Endothelial cell (in vitro differentiated cells): ENCODE measurements at places on chromosomes 12 and 14.

DNA sequence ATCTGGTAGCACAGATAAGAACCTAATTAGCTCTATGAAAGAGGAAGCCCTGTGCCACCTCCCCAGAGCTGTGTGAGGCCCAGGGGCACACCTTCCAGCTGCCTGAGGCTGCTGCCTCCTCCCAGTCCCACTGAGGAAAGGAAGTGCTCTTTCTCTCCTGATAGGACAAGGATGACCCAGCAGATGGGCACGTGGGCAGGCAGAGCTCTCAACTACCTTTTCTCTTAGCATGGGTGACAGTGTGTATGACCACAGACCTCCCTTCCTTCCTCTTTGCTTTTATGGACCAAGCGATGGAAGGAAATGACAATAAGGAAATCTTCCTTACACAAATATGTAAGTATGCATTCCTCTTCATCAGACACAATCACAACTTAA is 127.6 kb upstream of the AMIGO2 start:
- no peak for DNase-seq

DNA sequence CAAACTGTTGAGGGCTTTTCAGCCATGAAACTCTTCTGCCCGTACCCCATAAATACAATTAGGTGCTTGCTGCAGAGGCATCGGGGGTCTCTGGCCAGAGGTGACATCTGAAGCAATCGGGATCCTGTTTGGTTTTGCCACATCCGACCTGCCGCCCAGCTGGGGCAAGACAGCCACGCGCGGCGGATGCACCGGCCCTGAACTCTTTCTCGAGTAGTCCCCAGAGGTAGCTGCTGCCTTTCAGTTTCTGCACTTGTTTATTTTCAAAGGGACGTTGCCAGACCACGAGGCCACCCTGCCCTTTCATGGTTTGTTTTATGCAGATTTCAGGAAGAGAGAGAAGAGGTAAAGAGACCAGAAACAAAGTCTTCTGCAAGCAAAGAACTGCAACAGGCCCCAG is 10.6 kb upstream of the MLXIP start:
- no peak for DNase-seq

DNA sequence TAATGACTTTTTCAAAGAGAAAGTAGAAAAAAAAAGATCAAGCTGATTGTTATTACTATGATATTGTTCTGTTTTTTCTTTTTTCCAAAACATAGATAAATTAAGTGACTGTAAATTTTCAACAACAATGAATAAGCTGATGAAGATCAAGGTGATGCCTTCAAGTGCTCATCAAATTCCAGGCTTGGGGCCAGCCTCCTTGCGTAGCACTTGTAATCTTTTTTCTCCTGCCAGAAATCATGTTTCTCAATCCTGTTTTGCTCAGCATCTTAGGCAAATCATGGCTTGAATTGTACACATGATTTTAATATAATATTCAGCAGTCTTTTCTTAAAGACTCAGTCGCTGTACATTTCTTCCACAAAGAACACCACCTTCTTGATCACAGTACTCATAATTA is 333.2 kb downstream of the NPAS3 start:
- DNase-seq = no peak

GRCh38 chr14:22836301-22837113 is at the start of gene MMP14:
MMP14 (plus strand) TSS chr14:22836585; CDS start chr14:22836818, 233 bp downstream.
- peak; percentile 56 for DNase-seq

- no peak for DNase-seq
Measured at GRCh38 chr12:115569345-115570068, 708.0 kb downstream of the MED13L start.

DNA sequence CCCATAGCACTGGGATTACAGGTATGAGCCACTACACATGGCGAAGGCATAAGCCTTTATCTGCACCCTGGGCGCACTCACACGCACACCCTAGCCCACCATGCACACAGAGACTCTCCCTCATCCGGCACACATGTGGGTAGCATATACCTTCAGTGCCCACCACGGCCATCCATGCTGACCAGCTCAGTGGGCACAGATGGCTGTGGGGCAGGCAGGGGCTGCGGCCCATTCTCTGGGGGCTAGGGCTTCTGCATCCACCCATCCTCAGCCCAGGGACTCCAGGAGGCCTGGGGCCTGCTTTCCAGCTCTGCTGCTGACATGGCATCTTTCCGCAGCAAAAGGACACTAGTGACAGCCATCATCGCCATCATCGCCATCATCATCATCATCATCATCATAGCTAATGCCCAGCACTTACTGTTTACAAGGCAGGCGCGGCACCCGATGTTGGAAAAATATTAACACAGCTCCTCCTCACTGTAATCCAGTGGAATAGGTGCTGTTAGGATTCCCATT is 111.2 kb downstream of the NCOR2 start:
- no peak for DNase-seq

- no peak for DNase-seq
Measured at GRCh38 chr12:100823963-100824362, 29.4 kb downstream of the ANO4 start.

GRCh38 chr14:24996930-24997725 is 52.8 kb downstream of the STXBP6 start:
- no peak for DNase-seq

DNA sequence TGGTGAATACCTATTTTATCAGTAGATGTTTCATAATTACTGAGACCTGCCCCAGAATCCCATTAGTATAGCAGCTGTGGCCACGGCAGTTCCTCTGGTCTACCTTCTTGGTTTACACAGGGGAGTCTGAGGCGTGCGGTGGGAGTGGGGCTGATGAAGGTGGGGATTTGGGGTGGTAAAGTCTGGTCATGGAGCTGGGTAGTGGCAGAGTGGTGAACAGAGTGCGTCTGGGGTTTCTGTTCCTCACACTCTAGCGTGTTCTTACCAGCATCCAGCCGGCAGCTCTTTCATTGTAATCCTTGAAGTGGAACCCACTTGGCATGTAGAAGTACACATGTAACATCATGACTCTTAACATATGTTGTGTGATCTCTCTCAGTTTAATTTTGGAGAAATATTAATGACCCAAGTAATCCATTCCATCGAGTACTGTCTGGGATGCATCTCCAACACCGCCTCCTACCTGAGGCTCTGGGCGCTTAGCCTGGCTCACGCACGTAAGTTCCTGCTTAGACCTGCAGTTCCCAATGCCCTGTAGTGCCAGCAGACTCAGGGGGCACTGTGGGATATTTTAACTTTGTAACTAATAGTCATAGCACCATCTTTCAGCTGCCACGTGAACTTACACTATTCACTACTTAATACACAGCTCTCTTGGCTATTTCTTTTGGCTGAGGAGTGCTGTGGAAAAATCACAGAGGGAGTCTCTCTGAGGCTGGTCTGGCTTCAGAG is 7.9 kb upstream of the DNAH10 start:
- DNase-seq = no peak

GRCh38 chr14:62373944-62374343 is 611.7 kb downstream of the SNAPC1 start:
- DNase-seq = no peak

- no peak for DNase-seq
Measured at GRCh38 chr12:13343375-13343774, 146.8 kb downstream of the EMP1 start.

GRCh38 chr12:66409195-66409871 is 107.0 kb downstream of the HELB start:
- peak; percentile 46 for DNase-seq

DNA sequence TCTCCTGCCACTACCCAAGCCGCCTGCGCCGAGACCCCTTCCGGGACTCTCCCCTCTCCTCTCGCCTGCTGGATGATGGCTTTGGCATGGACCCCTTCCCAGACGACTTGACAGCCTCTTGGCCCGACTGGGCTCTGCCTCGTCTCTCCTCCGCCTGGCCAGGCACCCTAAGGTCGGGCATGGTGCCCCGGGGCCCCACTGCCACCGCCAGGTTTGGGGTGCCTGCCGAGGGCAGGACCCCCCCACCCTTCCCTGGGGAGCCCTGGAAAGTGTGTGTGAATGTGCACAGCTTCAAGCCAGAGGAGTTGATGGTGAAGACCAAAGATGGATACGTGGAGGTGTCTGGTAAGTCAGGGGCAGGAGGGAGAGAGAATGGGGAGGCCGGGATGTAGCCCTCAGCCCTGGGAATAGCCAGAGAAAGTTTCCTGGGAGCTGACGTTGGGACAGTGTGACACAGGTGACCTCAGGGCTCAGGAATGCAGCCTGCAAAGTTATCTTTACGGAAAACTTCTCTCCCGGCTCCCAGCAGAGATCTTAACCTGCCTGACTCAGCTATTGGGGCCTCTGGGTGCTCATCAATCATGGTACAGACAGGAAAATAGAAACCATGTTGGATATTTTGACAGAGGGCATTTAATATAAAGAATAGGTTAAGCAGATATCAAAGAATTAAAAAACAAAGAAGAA is 747 bp downstream of the HSPB8 start:
- peak; percentile 19 for DNase-seq

- no peak for DNase-seq
Measured at GRCh38 chr12:90024262-90024661, 315.6 kb upstream of the ATP2B1 start.

DNA sequence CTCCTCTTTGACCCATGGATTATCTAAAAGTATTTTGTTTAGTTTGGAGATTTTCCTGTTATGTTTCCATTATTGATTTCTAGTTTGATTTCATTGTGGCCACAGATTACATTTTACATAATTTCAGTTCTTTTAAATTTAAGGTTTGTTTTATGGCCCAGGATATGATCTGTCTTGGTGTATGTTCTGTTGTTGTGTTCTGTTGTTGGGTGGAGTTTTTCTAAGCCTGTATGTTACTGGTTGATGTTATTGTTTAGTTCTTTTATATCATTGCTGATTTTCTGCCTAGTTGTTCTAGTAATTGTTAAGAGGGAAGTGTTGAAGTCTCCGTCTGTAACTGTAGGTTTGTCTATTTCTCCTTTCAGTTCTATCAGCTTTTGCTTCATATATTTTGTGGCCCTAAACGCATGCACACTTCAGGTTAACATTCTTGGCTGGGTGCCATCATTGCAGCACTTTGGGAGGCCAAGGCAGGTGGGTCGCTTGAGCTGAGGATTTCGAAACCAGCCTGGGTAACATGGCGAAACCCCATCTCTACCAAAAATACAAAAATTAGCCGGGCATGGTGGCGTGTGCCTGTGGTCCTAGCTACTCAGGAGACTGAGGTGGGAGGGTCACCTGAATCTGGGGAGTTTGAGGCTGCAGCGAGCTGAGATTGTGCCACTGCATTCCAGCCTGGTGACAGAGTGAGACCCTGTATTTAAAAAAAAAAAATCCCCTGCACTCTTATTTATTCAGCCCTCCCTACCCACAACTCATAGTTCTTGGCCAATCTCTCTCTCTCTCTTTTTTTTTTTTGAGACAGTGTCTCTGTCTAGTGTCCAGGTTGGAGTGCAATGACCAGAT is 28.1 kb upstream of the CFL2 start:
- no peak for DNase-seq

DNA sequence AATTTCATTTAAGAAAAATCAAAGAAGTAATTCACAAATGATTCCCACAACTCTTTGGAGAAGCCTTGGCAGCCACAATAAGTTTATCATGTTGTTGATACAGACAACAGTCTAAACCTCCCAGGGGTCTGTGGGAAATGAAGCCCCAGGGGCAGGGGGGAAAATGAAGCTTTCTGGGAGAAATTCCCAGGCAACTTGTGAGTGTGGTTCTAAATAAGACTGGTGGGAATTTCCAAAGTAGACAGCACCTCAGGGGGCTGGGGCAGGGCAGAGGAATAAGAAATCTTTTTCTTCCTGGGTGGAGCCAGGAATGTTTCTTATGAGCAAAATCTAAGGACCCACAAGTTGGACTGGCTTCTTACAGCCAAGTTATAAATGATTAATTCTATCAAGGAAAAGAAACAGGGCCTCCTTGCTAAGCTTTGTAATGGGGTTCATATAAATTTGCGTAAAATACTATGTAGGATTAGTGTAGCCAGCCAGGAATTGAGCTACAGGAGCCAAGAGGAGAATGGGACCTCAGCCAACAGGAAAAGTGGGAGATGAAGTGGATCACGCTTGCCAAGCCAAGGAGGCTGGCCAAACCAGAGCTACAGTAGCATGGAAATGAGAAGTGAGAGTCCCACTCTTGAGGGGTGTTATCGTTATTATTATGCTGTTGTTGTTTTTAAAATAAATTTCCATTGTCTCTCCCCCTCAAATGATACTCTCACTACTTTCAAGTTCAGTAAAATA is 182.9 kb upstream of the FAR2 start:
- DNase-seq = no peak

- no peak for DNase-seq
Measured at GRCh38 chr12:118430516-118430915, 54.2 kb downstream of the SUDS3 start.

- DNase-seq = no peak
Measured at GRCh38 chr12:132354982-132355680, 25.7 kb upstream of the GALNT9 start.

DNA sequence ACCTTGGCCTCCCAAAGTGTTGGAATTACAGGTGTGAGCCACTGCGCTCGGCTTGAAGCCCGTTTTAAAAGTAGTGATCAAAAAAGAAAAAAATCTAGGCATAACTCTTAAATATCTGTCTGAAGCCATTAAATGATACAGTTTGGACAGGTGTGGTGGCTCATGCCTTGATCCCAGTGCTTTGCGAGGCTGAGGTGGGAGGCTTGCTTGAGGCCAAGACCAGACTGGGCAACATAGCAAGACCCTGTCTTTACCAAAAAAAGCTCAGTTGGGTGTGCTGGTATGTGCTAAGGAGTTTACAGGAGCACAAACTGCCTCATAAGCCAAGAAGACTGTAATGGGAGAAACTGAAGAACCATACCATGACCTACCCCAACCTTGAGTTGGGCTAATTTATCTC is 26.0 kb downstream of the SYNE2 start:
- DNase-seq = no peak
